PC-9 (cell line): ENCODE measurements at places on chromosomes 16 and 17. TPM values are rescaled to one million over a fixed set of nuclear protein-coding genes. Genes with fewer than 3 reads are reported as not detected.

The CSF3 gene
- not detected in 2 replicates for total RNA-seq

- no peak overlapping the region for H3K4me3 ChIP-seq
- peaks cover 32% of the 10 kb centered on the region for H3K27me3 ChIP-seq
- H3K27ac ChIP-seq, result no peak overlapping the region
- no peak for DNase-seq
These were observed 190.3 kb upstream of the ANKFN1 start for GRCh38 chr17:55962951-55963401.

The TPPP3 gene
- 3.1 and 4.5 TPM in 2 replicates for total RNA-seq

DNA sequence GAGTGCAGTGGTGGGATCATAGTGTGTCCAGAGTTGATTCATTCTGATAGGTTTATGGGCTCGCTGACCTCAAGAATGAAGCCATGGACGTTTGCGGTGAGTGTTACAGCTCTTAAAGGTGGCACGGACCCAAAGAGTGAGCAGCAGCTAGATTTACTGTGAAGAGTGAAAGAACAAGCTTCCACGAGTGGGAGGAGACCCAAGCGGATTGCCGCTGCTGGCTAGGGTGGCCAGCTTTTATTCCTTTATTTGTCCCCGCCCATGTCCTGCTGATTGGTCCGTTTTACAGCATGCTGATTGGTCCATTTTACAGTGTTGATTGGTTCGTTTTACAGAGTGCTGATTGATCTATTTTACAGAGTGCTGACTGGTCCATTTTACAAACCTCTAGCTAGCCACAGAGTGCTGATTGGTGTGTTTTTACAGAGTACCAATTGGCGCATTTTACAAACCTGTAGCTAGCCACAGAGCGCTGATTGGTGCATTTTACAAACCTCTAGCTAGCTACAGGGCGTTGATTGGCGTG is 17.5 kb downstream of the CACNG4 start:
- no peak overlapping the region for H3K4me3 ChIP-seq
- no peaks in the 10 kb centered on the region for H3K36me3 ChIP-seq
- no peaks in the 10 kb centered on the region for H3K4me1 ChIP-seq
- no peak for DNase-seq

DNA sequence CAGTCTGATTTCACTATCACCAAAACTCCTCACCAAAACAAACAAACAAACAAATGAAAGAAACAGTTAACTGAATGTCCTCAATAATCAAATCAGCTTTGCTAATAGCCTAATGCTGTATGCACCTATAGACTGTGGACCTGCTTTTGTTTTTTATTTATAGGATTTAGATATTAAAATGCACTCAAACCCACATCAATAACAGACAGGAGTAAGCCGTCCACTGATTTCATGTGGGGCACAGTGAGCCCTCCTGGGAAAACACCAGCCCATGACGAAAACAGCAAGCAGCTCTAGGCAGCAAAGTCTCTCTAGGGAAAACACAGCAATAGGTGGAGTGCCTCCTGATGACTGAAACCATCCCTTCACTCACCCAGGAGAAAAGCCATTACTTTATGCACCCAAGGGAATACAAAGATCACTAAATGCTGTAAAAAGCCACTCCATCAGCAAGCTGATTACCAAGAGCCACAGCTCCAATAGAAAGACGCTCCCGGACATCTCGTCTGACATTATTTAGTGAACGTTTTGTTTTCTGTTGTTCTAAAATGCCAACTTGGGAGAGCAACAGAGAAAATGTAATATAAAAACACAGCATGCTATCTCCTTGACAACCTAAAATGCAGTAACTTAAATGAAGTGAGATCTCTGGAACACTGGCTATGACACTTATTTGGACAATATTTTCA is 47.8 kb downstream of the ANKFY1 start:
- H3K27me3 ChIP-seq, result no peaks in the 10 kb centered on the region
- DNase-seq, result no peak
- no peak overlapping the region for H3K27ac ChIP-seq
- H3K4me3 ChIP-seq, result no peak overlapping the region

The CMTR2 gene
- total RNA-seq, result 30.4 and 36.2 TPM in 2 replicates

DNA sequence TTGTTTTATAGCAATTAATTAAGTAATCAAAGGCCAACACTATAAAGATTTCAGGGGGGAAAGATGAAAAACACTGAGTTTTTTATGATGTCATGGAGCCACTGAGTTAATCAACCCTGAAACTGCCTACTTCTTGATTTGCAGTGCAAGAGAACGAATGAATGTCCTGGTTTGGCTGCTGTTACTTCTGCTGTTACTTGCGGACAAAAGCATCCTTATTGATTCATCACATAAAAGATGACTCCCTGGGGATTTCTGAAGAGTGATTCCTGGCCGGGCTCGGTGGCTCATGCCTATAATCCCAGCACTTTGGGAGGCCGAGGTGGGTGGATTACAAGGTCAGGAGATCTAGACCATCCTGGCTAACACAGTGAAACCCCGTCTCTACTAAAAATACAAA is 10.9 kb upstream of the SPNS3 start:
- no peak overlapping the region for H3K27ac ChIP-seq
- H3K36me3 ChIP-seq, result no peaks in the 10 kb centered on the region
- H3K4me3 ChIP-seq, result no peak overlapping the region
- H3K27me3 ChIP-seq, result no peaks in the 10 kb centered on the region

DNA sequence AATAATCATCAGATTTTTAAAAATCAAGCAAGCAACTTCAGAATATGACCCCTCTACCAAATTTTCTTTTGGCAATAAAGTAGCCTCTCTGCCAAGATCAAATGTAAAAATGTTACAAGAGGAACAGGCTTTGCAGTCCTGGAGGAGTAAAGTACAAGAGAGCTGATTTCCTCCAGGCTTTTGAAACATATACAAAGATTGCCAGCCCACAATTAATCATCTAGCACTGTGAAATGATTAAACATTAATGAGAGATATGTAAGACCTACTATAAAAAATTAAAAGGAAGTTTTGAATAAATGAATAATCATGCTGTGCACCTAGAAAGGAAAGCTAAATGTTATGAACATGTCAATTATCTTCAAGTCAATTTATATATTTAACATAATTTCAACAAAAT is 26.3 kb downstream of the TXNDC11 start:
- no peaks in the 10 kb centered on the region for H3K27me3 ChIP-seq
- no peak for DNase-seq
- no peak overlapping the region for H3K27ac ChIP-seq
- 0 out of 2 replicates have a peak, but pooled peaks cover 4% of the 10 kb centered on the region for H3K36me3 ChIP-seq

The EPN3 gene
- total RNA-seq, result 15.6 and 22.8 TPM in 2 replicates

- H3K27ac ChIP-seq, result no peak overlapping the region
- H3K4me1 ChIP-seq, result no peaks in the 10 kb centered on the region
- no peaks in the 10 kb centered on the region for H3K27me3 ChIP-seq
- no peaks in the 10 kb centered on the region for H3K36me3 ChIP-seq
These were observed 18.8 kb downstream of the MPP2 start for GRCh38 chr17:43888548-43888947.

DNA sequence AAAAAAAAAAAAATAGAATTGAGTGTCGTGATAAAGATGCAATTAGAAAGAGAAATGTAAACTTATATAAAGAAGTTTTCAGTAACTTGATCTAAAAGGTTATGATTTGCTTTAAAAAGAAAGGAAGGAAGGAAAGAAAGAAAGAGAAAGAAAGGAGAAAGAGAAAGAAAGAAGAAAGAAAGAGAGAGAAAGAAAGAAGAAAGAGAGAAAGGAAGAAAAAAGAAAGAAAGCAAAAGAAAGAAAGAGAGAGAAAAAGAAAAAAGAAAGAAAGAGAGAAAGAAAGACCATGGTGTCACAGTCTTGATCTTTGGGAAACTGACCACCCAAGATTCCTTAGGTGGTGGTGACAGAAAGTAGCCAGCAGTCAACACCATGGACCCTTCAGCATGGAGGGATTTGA is 4.3 kb upstream of the CCL3 start:
- no peak overlapping the region for H3K4me3 ChIP-seq
- H3K36me3 ChIP-seq, result no peaks in the 10 kb centered on the region
- no peaks in the 10 kb centered on the region for H3K4me1 ChIP-seq
- H3K27ac ChIP-seq, result no peak overlapping the region
- DNase-seq, result no peak

- no peak overlapping the region for H3K27ac ChIP-seq
- H3K36me3 ChIP-seq, result no peaks in the 10 kb centered on the region
- H3K4me3 ChIP-seq, result no peak overlapping the region
- H3K27me3 ChIP-seq, result no peaks in the 10 kb centered on the region
- no peak for DNase-seq
These were observed 23.9 kb upstream of the CLEC18A start for GRCh38 chr16:69927056-69927757.

GRCh38 chr17:75737133-75737962 is 16.1 kb downstream of the ITGB4 start:
- no peaks in the 10 kb centered on the region for H3K27me3 ChIP-seq
- 0 out of 2 replicates have a peak, but pooled peaks cover 4% of the 10 kb centered on the region for H3K36me3 ChIP-seq
- H3K27ac ChIP-seq, result no peak overlapping the region
- H3K4me1 ChIP-seq, result no peaks in the 10 kb centered on the region

The LGALS9B gene
- 6.5 and 9.8 TPM in 2 replicates for total RNA-seq

The DPH1 gene
- total RNA-seq, result 36.7 and 44.9 TPM in 2 replicates

The ST6GALNAC2 gene
- total RNA-seq, result 15.5 and 18.7 TPM in 2 replicates

The CX3CL1 gene
- total RNA-seq, result not detected in 2 replicates

The GLYR1 gene
- 97.5 and 135 TPM in 2 replicates for total RNA-seq

- no peak overlapping the region for H3K27ac ChIP-seq
- H3K4me1 ChIP-seq, result no peaks in the 10 kb centered on the region
- DNase-seq, result no peak
These were observed 189.5 kb downstream of the ABCC12 start for GRCh38 chr16:47966325-47966724.

DNA sequence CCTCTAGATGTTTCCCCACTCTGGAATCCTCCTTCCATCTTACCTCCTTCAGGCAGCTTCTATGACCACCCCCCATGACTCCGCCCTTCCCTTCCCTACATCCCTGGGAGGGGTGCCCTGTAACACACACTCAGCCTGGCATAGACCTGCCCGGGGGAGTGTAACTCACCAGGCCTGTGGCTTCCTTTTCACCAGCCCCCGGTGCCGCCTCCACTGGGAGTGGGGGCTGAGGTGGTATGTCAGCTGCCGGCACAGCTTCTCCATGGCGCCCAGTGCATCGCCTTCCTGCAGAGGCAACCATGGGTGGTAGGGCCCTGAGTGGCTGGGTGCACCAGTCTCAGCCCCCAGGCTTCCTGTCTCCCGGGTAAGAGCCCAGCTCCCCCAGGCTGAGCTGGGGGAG is 32.3 kb downstream of the TRPV2 start:
- H3K4me3 ChIP-seq, result no peak overlapping the region
- H3K4me1 ChIP-seq, result no peaks in the 10 kb centered on the region
- H3K27me3 ChIP-seq, result no peaks in the 10 kb centered on the region
- DNase-seq, result no peak

- no peak overlapping the region for H3K4me3 ChIP-seq
- no peaks in the 10 kb centered on the region for H3K36me3 ChIP-seq
- peaks cover 22% of the 10 kb centered on the region for H3K27me3 ChIP-seq
- no peak for DNase-seq
- H3K27ac ChIP-seq, result no peak overlapping the region
These were observed 56.4 kb upstream of the CDC42EP4 start for GRCh38 chr17:73368085-73368631.

DNA sequence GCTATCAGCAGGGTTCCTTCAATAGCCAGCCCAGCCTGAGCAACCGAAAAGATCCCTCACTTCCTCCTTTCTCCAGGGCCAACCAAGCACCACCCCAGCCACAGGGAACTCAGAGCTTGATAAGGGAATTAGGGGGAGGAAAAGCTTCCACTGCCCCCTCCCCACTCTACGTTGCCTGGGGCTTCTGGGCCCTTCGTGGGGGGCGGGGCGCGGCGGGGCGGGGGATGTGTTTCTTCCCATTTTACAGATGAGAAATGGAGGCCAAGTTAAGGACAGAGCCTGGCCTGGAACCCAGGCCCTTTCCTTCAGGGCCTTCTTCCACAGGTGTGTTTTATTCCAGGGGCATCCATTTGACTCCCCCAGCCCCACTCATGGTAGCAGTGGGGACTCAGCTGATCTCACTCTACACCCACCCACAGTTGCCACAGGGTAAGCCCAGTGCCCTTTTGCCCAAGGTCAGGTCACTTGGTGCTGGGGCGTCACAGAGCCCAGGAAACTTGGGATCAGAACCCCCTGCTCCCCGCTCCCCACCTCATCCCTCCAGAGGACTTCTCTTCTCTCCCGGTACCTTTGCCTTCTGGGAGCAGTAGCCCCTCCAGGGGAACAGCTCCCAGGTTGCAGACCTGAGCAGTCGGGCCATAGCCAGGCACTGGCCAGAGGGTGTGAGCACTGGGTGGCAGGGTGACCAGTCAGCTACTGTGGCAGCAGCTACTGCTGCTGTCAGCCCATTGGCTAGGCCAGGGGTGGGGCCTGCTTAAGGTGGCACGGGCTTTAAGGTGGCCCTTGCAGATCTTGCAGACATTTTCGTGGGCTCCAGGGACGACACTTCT is at the start of gene LDHD:
Gene LDHD (minus strand): TSS at position 700 of the 830 bp plus-strand sequence. CDS start 60 bp downstream, at position 640.
- H3K27me3 ChIP-seq, result no peaks in the 10 kb centered on the region
- peaks cover 10% of the 10 kb centered on the region for H3K4me1 ChIP-seq
- 0 out of 2 replicates have a peak within 1 kb of the TSS, but pooled peaks have one; percentile 22 for H3K4me3 ChIP-seq
- H3K27ac ChIP-seq, result no peak within 1 kb of the TSS

GRCh38 chr16:17921357-17921978 is 415.1 kb downstream of the NPIPA8 start:
- H3K27ac ChIP-seq, result no peak overlapping the region
- DNase-seq, result no peak
- no peaks in the 10 kb centered on the region for H3K27me3 ChIP-seq
- H3K36me3 ChIP-seq, result no peaks in the 10 kb centered on the region
- no peak overlapping the region for H3K4me3 ChIP-seq

DNA sequence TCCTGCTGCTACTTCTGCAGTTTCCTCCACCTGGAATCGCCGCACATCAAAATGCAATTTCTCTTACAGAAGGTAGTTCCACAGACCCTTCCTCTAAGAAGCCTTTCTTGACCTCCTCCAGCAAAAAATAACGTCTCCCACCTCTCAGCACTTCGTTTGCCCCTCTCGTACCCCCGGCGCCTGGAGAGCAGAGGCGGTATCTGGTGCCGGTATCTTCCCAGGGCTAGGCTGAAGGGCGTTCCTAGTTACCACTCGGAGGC is 482 bp downstream of the DCTPP1 start:
- H3K27ac ChIP-seq, result peak overlapping the region; percentile 3; the same call in 1 of the 2 replicates
- H3K4me1 ChIP-seq, result peaks cover 12% of the 10 kb centered on the region
- H3K27me3 ChIP-seq, result no peaks in the 10 kb centered on the region
- peaks cover 4% of the 10 kb centered on the region; the same call in 1 of the 2 replicates for H3K36me3 ChIP-seq

The HOXB9 gene
- 0.30 and 0.70 TPM in 2 replicates for total RNA-seq

- no peak for DNase-seq
- H3K27me3 ChIP-seq, result no peaks in the 10 kb centered on the region
- no peaks in the 10 kb centered on the region for H3K4me1 ChIP-seq
- no peak overlapping the region for H3K4me3 ChIP-seq
- H3K27ac ChIP-seq, result no peak overlapping the region
- H3K36me3 ChIP-seq, result no peaks in the 10 kb centered on the region
These were observed 97.0 kb upstream of the DNAH17 start for GRCh38 chr17:78674156-78674555.

- peaks cover 21% of the 10 kb centered on the region for H3K4me1 ChIP-seq
- H3K4me3 ChIP-seq, result no peak overlapping the region
- no peak overlapping the region for H3K27ac ChIP-seq
These were observed 5.0 kb downstream of the YBX2 start for GRCh38 chr17:7289256-7290032.

- H3K27me3 ChIP-seq, result no peaks in the 10 kb centered on the region
- H3K4me3 ChIP-seq, result peak overlapping the region; percentile 63
- no peaks in the 10 kb centered on the region for H3K4me1 ChIP-seq
- DNase-seq, result no peak
These were observed 775 bp downstream of the CYTH1 start for GRCh38 chr17:78781104-78781892.
